Esophagus mucosa (tissue), 1 donor: ENCODE measurements at places on chromosomes 4 and X.

GRCh38 chr4:107519053-107519452 is 201.0 kb downstream of the PAPSS1 start:
- ATAC-seq = peak; percentile 45

GRCh38 chrX:120697053-120697452 is 67.2 kb upstream of the C1GALT1C1 start:
- ATAC-seq = no peak

GRCh38 chr4:110633358-110634341 is 10.8 kb upstream of the PITX2 start:
- no peak for ATAC-seq

DNA sequence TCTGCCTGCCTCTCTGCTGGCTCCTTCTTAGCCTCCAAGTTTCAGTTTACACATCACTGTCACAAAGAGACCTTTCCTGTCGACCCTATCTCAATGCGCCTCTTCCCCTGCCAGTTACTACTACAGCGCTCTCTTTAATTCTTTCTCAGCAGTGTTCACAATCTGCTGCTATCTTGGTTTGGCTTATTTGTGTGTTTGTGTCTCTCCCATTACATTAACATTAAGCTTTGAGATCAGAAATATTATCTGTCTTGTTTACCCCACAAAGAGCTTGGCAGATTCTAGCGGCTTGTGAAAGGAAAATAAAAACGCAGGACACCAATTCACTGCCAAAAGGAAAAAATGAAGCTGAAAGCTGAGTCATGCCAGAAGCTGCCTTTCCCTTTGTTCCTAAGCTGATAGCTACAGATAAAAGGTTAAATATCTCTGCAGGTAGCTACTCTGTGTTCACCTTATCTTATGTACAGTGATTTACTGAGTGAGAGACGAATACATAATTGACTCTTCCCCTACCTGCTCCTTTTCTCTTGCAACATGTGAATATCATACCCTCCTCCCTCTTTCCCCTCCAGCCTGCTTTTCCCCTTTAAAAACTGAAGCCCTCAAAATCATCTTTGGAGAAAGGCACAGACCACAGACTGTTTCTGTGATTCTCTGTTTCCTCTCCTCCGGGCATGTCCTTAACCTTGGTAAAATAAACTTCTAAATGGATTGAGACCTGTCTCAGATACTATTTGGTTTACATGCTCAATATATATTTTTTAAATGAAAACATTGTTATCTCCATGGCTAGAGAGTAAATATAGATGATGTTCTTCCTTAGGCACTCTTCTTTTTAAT is 19.3 kb upstream of the SLC9A7 start:
- ATAC-seq = no peak

GRCh38 chrX:6163721-6164120 is 64.9 kb downstream of the NLGN4X start:
- ATAC-seq = no peak

DNA sequence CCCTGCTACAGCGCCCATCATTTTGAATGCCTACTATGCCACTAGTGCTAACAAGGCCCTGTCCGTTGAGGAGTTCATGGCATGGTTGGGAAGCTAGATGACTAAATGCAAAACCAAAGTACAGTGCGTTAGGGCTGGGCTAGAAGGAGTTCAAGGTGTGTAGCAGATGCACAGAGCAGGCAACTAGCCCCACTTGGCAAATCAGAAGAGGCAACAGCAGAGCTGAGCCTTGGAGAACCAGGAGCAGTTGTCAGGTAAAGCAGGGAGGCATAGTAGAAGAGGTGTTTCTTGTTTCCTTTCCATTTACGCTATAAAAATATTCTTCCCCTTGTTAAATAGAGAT is 146.6 kb upstream of the CPEB2 start:
- no peak for ATAC-seq

GRCh38 chr4:107863850-107864371 is 39.2 kb downstream of the SGMS2 start:
- ATAC-seq = peak; percentile 71

- ATAC-seq = no peak
Measured at GRCh38 chrX:74231625-74232024, 72.4 kb upstream of the ZCCHC13 start.

GRCh38 chrX:19024366-19024765 is 40.5 kb upstream of the PHKA2 start:
- no peak for ATAC-seq

- no peak for ATAC-seq
Measured at GRCh38 chr4:181662383-181662782, 580.8 kb upstream of the TENM3 start.

- no peak for ATAC-seq
Measured at GRCh38 chr4:15479913-15480185, 10.2 kb downstream of the CC2D2A start.

- ATAC-seq = no peak
Measured at GRCh38 chr4:8744083-8744805, 127.4 kb downstream of the HMX1 start.

- ATAC-seq = no peak
Measured at GRCh38 chr4:105712766-105713165, 4.2 kb downstream of the GSTCD start.

- no peak for ATAC-seq
Measured at GRCh38 chr4:76696109-76696508, 201.8 kb downstream of the SOWAHB start.

DNA sequence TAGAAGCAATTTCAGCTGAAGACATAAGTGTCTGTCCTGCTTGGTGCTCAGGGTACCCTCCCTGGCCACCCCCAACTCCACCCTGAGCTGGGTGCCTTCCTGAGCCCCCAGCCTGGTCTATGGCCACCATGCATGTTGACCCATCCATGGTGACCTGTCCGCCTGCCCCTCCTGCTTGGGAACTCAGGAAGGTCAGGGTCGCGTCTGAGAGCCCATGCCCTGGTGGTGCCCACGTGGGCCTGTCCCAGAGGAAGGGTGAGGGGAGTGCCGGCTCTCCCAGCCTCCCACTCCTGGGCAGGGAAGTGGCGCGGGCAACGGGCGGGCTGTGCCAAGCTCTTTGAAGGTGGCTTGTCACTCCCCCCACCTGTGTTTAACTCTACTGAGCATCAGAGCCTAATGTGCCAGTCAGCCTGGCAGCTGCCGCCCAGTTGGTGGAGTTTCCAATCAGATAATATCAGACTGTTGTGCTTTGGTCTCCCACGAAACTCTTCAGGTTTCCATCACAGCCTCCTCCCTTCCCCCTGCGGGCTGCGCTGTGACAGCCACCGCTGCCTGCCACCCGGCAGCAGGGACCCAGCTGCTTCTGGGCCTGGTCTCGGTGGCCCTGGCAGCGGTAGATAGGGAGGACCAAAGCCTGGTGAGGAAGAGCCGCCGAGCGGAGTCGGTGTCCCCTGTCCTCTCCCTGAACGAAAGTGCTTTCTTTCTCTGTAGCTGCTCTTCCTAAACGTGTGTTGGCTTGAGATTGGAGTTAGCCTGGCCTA is 4.8 kb downstream of the SH3BP2 start:
- no peak for ATAC-seq

DNA sequence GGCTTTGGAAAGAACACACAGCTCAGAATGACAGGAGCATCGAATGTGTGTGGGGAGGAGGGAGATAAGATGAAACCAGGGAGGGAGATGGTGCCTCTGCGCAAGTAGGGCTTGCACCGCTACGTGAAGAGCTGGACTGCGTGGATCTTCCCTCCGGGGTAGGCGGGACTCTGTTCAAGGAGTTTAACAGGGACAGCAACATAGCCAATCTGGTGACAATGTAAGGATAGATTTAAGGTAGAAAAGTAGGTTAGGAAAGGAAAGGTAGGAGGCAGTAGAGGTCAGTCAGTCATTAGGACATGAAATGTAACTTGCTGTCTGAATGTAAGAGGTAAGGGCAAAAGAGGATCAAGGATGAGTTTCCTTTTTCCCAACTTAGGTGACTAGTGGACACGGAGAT is 152.5 kb downstream of the DCTD start:
- no peak for ATAC-seq

GRCh38 chr4:184906480-184907097 is 80.8 kb upstream of the ACSL1 start:
- ATAC-seq = peak; percentile 46

- no peak for ATAC-seq
Measured at GRCh38 chrX:7218321-7219152, 70.6 kb upstream of the PUDP start.

DNA sequence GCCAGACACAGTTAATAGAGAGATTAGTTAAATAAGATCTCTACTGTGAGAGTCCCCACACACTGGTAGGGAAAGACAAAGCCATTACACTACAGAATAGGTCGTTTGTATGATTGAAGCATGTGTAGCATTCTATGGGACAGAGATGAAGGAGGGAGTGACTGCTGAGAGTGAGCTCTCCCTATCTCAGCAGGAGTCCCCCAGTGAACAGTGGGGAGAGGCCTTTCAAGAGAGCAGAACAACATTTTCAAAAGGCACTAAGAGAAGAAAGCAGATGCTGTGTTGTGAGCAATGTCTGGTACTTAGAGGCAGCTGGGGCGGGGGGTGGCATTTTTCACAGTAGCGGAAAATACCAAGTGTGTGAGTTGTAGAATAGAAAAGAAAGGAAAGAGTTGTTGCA is 413.6 kb downstream of the AFF2 start:
- no peak for ATAC-seq

GRCh38 chr4:8277356-8278008 is 7.9 kb downstream of the HTRA3 start:
- no peak for ATAC-seq

DNA sequence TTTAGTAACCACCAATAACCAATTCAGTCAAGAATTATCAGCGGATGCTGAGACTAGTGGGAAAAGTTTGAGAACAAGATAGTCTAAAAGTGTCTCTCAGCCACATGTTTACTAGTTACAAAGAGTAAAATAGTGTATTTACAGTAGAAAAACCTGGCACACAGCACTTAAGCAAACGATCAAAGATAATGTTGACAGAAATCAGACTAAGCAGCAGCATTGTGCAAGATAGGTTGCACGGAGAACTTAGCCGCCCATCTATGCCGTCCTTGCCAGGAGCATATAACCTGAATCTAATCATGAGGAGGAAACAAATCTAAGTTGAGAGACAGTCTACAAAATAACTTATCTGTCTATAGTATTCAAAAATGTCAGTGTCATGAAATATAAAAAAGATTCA is 35.3 kb downstream of the KLHL5 start:
- ATAC-seq = no peak

DNA sequence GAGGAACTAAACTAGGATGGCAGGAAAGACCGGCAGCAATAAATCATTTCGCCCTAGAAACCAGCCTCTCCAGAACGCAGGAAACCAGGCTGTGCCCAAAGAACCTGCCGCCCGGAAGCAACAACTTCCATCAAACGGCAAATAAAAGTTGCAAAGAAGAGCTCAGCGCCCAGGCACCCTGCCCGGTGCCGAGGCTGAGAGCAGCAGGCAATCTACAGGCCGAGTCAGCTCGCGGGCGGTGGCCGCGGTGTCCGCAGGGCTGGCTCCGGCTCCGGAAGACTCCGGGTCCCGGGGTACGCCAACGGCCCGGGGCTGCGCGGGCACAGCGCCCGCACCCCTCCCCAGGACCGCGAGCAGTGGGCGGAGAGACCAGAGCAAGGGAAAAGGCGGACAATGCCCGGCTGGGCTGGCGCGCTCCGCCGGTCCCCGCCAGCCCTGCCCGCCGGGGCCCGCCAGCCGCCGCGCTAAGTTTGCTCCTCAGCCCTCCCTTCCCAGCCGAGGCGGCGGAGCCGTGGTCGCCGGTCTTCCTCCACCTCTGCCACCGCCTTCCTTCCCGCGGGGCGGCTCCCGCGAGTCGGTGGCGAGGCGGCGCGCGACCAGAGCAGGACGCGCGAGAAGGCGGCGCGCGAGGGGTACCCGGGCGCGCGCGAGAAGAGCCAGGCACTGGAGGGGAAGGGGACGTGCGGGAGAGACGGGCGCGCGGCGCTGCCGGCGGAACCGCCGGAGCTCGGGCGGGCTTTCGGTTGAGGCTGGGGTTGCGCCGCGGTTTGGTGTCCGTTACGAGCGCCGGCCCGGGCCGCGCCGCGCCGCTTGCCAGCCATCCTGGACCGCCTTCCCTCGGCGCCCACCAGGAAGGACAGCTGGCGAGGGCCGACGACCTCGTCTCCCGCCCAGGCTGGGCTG is 733 bp downstream of the FRYL start:
- peak; percentile 62 for ATAC-seq

DNA sequence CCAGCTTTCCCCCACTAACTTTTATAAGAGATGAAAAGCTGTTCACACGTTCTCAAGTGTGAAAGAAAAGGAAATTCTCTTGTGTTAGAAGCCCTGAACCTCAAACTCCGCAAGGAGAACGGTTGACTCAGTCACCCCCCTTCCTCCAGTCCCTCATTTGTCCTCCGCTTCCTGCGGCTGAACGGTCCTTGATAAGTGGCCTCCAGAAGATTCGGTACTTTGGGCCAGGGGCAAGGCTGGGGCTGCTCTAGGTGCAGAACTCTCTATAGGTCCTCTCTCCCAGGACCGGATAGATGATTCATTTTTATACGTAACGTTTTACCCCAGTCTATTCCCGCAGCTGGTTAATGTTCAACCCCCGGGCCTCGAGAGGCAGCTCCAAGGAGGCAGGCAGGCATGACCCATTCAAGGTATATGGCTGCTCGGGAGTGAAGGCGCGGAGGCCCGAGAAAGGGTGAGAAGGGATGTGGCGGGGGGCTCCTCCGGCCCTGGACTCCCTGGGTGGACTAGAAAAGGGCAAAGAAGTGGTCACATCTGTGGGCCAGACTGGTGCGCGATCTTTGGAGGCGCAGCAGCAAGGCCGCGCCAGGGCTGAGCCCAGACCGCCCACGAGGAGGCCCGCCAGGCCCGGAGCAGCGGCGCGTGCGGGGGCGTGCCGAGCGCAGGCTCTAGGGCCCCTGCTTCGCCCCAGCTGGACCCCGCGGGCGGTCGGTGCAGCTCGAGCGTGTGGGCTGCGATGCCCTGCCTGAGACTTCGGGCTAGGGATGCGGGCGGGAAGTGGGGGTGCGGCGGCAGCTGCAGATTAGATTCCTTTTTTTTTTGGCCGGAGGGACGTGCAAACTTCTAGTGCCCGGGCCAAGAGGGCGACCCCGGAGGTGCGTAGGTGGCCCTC is 11.7 kb downstream of the PITX2 start:
- ATAC-seq = peak; percentile 28

DNA sequence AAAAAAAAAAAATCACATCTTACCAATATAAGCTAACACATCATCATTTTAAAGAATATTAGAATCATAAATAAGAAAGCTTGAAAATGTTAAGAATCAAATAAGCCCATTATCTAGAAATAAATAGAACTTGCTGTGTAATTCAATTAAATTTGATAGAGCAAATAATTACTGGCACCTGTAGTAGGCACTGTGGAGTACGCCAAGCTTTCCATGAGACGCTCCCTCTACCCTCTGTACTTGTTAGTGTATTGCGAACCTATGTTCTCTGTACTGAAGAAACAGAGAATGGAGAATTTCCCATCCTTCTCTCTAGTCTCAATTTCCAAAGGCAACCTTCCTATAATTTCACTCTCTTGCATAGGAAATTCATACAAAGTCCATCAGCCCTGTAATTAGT is 61.7 kb upstream of the HAND2 start:
- no peak for ATAC-seq
